ENCODE measurements at places on chromosomes 16 and 17.

DNA sequence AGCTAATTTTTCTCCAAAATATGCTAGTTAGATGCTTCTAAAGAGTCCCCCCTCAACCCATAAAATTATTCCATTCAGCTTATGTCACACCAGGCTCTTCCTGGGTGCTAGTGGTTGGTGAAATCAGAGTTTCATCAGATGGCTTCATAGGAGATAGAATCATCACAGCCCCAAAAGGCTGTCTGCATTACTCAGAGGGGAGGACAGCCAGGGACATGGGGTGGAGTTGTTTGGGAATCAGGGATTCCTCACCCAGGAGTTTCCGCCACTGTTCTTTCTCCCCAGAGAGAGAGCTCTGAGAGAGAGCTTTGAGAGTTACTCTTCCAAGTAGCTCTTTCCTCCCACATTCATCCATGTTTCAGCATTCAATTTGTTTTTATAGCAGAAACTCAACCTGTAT, 288 bp upstream of the KRT34 start:
- no peak for DNase-seq

DNA sequence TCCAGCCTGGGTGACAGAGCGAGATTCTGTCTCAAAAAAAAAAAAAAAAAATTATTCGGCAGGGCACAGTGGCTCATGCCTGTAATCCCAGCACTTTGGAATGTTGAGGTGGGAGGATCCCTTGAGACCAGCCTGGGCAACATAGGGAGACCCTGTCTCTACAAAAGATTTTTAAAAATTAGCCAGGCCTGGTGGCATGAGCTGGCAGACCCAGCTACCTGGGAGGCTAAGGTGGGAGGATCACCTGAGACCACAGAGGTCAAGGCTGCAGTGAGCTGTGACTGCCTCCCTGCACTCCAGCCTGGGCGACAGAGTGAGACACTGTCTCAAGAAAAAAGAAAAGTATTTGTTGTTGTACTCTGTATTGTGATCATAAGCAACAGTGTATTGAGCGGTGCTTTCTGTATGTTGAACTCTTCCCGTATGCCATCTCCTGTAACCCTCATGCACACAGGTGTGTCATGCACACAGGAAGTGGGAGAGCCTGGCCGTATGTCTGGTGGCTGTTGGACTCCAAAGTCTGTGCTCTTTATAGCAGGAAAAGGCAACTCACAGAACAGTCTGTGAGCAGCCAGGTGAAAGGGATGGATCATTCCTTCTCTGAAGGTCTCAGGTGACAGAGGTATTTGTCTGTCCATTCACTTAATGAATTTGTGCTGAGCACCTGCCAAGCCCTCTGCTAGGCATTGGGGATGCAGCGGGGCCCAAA, 17.1 kb downstream of the CDH1 start:
- DNase-seq = no peak

- no peak for DNase-seq
Observed at GRCh38 chr17:48528936-48529682, 1.7 kb downstream of the HOXB1 start.

- DNase-seq = no peak
Observed at GRCh38 chr17:19897090-19897837, 29.5 kb upstream of the ULK2 start.

GRCh38 chr16:354291-354881, 1.9 kb upstream of the AXIN1 start:
- DNase-seq = no peak

DNA sequence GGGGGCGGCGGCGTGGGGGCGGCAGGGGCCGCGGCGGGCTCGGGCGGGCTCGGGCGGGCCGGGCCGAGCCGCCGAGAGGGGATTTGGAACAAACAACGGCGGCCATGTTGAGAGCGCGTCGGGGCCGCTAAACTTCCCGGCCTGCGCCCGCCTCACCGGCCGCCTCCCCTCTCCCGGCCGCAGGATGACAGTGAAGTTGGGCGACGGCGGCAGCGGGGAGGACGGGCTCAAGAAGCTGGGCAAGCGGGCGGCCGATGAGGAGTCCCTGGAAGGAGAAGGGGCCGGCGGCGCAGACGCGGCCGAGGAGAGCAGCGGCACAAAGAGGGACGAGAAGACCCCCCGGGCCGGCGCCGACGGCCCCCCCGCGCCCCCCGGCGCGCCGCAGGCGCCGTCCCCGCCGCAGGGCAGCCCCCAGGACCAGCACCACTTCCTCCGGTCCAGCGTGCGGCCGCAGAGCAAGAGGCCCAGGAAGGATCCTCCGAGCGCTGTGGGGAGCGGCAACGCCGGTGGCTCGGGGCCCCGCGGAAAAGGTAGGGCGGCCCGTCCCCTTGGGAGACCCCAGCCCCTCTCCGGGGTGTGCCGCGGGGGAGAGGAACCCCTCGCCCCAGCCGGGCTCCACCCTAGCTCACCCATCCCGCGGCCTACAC, 2.4 kb downstream of the CRAMP1 start:
- DNase-seq = no peak

DNA sequence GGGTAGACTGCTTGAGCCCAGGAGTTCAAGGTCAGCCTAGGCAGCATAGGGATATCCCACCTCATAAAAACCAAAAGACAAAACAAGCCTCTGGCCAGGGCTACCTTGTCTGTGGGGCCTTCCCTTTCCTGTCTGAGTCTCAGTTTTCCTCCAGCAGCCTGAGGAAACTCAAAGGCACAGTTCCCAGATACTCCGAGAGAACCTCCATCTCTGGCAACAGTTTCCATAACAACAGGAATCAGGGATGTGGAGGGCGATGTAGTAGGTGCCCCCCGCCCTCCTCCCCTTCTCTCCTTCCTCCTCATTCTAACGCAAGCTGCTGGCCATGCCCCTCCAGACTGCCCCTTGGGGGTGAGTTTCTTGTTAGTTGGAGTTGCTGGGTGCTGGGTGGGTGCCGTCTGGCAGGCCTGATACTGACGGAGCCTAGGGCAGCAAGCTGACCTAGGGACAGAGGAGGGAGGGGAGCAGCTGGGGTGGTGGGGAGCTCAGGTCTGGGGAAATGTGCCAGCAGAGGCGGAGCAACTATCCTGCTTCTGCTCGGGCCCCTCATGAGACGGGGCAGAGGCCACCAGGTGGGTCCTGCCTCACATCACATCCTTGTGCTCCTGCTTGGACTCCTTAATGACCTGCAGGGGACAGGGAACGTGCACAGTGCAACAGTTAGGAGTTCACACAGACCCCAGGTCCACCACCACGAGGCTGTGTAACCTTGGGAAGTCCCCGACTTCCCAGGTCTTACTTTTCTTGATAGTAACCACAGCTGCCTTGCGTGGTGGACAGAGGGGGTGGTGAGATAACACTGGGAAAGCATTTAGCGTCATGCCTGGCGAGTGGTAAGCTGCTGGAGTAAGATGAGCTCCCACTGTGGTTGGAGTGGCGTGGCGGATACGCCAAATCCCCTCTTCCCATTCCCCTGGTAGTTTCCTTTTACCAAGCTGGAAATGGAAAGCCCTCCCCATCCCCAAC, 7.8 kb upstream of the EFTUD2 start:
- DNase-seq = no peak

- no peak for DNase-seq
Observed at GRCh38 chr17:10771148-10771547, 32.8 kb downstream of the TMEM238L start.

GRCh38 chr16:52872731-52873130, 180.0 kb downstream of the CHD9NB start:
- no peak for DNase-seq

- no peak for DNase-seq
Observed at GRCh38 chr16:20830372-20830771, 24.0 kb downstream of the REXO5 start.

DNA sequence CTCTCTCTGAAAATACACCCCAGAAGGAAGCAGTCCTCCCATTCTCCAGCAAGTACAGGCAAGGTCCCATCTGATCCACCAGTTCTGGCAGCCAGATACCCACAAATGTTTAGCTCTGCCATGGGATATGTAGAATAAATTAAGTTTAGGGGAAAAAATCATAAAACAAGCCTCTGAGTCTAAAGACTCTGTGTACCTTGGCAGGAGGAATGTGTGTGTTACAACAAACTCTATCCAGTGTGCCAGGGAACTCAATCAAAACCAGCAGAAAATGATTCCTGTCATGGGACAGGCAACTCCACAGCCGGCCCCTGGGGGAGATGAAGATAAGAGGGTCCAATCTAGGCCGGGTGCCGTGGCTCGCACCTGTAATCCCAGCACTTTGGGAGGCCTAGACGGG, 73.4 kb downstream of the MRM3 start:
- DNase-seq = no peak

DNA sequence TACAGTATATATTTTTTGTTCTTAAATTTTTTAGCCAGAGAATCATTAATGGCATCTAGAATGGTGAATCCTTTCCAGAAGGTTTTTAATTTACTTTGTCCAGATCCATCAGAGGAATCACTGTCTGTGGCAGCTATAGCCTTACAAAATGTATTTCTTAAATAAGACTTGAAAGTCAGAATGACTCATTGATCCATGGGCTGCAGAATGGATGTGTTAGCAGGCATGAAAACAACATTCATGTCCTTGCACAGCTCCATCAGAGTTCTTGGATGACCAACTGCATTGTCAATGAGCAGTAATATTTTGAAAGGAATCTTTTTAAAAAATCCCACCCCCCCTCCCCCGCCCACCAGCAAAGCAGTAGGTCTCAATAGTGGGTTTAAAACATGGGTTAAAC, 51.4 kb downstream of the CACNG1 start:
- no peak for DNase-seq

- DNase-seq = no peak
Observed at GRCh38 chr17:10384175-10384574, 11.4 kb upstream of the MYH13 start.

DNA sequence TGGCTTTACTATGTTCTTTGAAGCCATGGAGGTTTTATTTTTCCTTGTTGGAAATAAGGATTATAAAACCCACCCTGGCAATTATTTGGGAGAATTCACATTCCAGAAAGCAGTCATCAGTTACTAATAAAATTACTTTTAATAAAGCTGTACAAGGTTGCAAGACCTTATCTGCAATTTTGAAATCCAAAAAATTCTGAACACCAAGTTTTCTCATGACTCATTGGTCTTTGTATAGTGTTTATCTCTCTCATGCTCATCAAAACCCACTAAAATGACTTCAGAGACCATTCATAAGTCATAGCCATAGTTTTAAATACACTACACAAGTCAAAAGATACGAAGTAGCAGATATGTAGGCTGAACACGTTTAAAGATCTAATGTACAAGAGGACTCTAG, 6.0 kb upstream of the KRT38 start:
- DNase-seq = no peak

DNA sequence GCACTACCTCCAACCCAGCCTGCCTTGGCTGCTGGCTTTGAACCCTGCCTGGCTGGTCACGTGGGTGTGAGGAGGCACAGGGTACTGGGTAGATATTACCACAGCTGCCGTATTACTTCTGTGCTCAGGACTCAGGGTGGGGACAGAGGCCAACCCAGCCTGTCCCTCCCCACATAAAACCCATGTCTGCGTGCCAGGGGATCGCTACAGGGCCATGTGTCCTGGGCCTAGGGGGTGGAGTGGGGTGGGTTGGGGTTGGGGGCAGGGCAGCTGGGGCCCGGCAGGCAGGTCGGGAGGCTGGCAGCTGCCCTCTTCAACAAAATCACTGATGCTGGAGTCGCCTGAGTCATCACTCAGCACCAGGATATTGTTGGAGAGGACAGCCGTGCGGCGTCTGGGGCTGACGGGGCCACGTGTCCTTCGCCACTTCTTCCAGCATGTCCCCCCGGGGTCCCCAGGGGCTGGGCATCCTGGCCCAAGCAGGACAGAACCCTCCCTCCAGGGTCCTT, 39.7 kb upstream of the PVALEF start:
- no peak for DNase-seq

DNA sequence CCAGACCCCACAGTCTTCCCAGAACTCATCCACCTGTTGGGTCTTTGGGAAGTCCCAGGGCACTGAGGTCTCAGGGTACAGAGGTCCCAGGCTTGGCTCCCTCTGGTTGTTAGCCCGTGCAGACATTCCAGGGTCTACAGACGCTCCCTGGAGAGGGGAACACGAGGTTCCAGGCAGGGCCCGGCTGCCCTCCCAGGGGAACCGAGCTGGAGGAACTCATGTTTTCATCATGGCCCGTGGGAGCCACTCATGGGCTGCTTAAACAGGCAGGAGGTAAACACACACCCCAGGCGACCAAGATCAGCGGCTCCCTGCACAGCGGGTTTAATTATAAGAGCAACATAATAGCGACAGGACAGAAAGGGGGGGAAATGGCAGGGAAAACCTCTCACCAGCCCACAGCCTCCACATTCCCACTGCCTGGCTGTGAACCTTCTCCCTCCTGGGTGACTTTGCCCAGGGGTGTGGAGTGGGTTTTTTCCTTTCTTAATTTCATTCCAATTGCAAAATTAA, 36.5 kb downstream of the TRARG1 start:
- no peak for DNase-seq

GRCh38 chr17:74433421-74434121, 1.7 kb downstream of the GPRC5C start:
- no peak for DNase-seq

- no peak for DNase-seq
Observed at GRCh38 chr16:83923581-83924365, 24.9 kb downstream of the MLYCD start.

DNA sequence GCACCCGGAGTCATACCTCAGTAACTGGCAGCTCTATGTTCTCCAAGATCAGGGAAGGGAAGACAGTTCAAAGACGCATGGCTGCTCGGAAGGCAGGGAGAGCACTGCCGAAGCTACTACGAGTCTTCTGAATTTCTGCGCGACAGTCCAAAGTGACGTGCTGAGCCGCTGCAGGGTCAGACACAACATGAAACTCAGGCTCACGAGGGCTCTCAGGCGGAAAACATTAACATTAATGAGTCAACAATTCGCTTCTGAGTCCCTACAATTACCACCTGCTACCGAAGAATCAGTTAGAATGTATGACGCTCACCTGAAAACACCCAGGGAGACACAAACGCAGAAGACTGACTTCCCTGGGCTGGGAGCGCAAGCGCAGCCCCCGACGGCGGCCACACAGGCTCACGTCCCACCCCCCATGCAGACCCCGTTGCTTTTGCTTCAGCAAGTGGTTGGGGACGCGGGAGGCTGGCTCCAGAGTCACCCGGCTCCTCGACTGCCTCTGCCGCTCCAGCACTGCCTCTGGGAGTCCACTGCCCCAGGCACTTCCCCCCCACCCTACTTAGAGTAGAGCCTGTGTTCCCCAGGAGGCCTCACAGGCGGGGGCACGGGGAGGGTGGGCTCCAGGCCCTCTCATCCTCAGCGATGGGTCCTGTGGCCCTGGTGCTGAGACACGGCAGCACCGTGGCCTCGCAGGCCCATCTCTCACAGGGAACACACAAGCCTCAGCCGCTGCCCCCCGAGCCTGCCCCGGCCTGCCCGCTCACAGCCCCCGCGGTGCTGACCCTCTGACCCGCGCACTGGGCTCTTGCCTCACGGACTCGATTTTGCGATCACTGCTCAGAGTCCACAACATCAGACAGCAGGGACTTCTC, 38.9 kb downstream of the LMF1 start:
- no peak for DNase-seq
